ENCODE measurements at places on chromosomes 5 and 9. TPM values are rescaled to one million over a fixed set of nuclear protein-coding genes. Genes with fewer than 3 reads are reported as not detected.

DNA sequence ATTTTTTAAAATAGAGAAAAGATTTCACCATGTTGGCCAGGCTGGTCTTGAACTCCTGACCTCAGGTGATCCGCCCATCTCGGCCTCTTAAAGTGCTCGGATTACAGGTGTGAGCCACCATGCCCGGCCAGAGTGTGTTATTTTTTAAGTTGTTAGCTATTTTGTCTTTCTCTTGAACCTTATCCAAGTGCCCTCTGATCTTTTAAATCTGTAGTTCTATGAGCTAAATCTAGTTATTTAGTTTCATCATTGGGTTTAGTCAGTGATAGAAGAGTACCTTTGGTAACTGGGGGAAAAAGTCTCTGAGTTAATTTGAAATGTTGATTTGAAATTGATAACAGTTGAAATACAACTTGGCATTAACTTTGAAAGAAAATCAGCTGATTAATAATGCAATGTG lies 88.3 kb downstream of the NNT start:
- no peak for DNase-seq

GRCh38 chr9:81499021-81499454 lies 190.3 kb downstream of the TLE1 start:
- no peak for DNase-seq

GRCh38 chr9:34375901-34376595 lies 650 bp downstream of the MYORG start:
- peak; percentile 50 for DNase-seq

- no peak for DNase-seq
Measured at GRCh38 chr9:22992780-22993179, 546.2 kb downstream of the DMRTA1 start.

- no peak for DNase-seq
Measured at GRCh38 chr5:43396762-43397304, 15.4 kb downstream of the CCL28 start.

- peak; percentile 51 for DNase-seq
Measured at GRCh38 chr9:8262625-8263622, 463.3 kb upstream of the DMAC1 start.

- DNase-seq: no peak
Measured at GRCh38 chr9:137974746-137975526, 97.4 kb downstream of the CACNA1B start.

GRCh38 chr5:36238502-36239295 lies 3.0 kb downstream of the NADK2 start:
- DNase-seq: no peak

DNA sequence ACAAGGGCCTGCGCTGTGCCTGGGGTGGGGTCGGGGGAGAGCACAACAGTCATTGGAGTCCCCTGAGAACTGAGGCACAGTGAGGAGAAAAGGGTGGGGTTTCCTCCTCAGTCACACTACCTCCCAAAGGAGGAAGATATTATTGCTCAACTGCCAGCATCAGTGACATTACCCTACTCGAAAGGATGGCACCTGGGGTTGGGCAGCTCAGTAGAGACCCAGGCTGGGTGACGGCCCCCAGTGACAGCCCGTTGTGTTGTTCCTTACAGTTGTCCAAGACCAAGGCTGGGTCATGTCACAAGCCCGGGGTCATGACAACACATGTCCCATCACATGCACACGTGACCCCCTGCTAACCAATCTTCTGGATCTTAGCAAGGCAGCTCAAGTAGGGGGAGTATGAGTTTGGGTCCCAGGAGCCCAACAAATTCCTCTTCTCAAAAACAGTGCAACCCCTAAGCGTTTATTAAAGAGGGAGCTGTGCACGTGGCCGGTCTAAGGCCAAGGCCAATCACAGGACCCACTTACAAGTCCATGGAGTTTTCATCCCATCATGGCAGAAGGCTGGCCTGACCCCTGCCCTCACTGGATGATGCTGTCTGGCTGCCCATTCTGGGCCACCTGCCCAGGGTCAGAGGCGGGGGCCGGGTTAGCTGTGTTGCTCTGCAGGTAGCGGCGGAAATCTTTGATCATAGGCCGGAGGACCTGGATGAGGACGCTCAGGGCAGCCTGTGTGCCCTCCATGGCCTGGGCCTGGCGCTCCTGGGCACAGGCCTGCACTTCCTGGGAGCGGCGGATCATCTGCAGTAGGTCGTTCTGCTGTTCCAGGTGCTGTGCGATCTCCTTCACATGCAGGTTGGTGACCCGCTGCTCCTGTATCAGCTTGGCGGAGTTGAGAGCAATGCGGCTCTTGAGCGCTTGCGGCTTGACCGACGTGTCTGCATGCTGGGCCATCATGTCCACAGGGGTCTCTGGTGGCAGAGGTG lies 4.0 kb downstream of the NAIF1 start:
- no peak for DNase-seq

GRCh38 chr9:89754193-89754592 lies 149.4 kb downstream of the GADD45G start:
- no peak for DNase-seq

The SHLD3 gene
- 7.8 TPM for total RNA-seq

The CARD9 gene
- total RNA-seq: 1.9 TPM

The NUTM2F gene
- not detected for total RNA-seq

The C8G gene
- total RNA-seq: not detected

The NR4A3 gene
- 1.3 TPM for total RNA-seq

Measured in cerebellum (tissue), 4 donors.